Motor neuron (in vitro differentiated cells): ENCODE measurements at places on chromosomes 12 and 14. TPM values are rescaled to one million over a fixed set of nuclear protein-coding genes. Genes with fewer than 3 reads are reported as not detected.

GRCh38 chr12:75739912-75740311 lies 228.5 kb upstream of the KRR1 start:
- no peak for ATAC-seq

GRCh38 chr14:20632448-20632830 lies 9.1 kb downstream of the OR6S1 start:
- ATAC-seq = peak; percentile 14

DNA sequence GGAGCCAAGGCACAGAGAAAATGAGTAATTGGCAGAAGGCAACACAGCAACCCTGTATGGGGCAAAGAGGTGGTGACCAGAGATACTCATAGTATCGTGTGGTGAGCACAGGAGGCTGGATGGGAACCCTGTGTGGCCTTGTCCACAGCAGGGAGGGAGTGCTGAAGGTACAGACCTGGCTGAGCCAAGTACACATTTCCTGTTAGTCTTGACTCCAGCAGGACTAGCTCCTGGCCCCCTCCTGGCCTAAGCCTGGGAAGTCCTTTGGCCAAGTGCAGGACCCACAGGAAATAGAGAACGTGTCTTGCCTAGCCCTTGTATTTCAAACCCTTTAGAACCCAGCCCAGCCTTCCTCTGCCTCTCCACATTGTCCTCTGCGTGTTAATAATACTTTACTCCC lies 289.8 kb upstream of the PWP1 start:
- ATAC-seq = no peak

GRCh38 chr12:59403259-59403932 lies 192.4 kb upstream of the SLC16A7 start:
- peak; percentile 99 for ATAC-seq

CD27 gene
- total RNA-seq = 0.56 TPM in 1 of 2 replicates, not detected in the other

DNA sequence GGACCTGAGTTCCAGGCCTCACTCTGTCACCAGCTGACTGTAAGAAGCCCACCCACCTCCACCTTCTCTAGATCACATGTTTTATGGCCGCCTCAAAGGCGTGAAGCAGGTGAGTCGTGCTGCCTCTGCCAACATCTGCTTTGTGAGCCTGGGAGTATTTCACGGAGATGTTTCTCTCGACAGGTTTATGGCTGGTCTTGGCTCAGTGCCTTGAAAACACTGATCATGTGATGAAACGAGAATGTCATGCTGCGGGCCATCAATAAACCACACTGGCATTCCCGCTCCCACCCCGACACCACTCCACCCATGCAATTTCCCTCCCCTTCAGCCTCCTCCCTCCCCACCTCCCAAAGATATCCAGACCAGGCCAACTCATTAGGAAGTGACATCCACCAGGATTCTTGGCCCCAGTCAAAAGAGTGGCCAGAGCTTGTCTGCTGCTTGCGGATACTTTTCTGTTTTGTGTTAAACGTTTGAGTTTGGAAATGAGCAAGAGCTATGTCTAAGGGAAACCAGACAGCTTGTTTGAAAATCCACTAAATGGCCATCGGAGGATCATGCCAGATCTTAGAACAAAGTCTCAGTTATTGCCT lies 53.8 kb upstream of the NTF3 start:
- ATAC-seq = peak; percentile 84

- ATAC-seq = no peak
These were observed 505.4 kb downstream of the CCER1 start for GRCh38 chr12:90449611-90450010.

CABP1 gene
- 0.41 and 1.1 TPM in 2 replicates for total RNA-seq

DNA sequence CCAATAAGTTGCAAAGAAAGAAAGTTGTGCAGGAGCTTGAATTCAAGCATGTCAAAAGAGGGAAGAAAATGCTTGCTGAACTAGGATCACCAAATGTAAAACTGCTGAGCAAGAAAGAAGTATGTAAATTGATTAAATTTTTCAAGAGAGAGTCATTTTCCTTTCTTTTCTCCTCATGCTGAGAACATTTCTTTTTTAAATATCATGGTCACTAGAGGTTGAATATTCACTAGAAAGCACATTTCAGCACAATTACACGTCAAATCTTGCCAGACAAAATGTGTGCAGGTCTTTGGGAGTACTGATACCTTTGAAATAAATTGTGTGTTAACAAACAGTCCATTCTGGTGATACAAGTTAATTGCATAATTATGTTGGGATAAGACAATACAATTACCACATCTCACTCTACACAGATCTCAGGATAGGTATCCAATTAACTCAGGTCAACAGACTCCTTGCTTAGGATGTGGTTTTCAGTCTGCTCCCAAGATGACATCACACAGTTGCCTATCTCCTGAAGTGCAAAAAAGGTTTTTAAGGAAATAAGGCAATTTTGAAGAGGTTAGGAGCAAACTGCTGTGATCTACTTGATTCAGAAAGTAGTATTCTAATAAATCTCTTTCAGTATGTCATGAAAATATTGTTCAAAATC lies 862.2 kb downstream of the RPS29 start:
- no peak for ATAC-seq

GRCh38 chr12:20527417-20528163 lies 159.3 kb downstream of the PDE3A start:
- ATAC-seq = peak; percentile 57

GRCh38 chr12:6694701-6695100 lies 5.5 kb upstream of the ZNF384 start:
- ATAC-seq = no peak

SPIC gene
- total RNA-seq = not detected in 2 replicates

FOXG1 gene
- 0.23 and 0.42 TPM in 2 replicates for total RNA-seq

SLCO1C1 gene
- not detected in 2 replicates for total RNA-seq

DNA sequence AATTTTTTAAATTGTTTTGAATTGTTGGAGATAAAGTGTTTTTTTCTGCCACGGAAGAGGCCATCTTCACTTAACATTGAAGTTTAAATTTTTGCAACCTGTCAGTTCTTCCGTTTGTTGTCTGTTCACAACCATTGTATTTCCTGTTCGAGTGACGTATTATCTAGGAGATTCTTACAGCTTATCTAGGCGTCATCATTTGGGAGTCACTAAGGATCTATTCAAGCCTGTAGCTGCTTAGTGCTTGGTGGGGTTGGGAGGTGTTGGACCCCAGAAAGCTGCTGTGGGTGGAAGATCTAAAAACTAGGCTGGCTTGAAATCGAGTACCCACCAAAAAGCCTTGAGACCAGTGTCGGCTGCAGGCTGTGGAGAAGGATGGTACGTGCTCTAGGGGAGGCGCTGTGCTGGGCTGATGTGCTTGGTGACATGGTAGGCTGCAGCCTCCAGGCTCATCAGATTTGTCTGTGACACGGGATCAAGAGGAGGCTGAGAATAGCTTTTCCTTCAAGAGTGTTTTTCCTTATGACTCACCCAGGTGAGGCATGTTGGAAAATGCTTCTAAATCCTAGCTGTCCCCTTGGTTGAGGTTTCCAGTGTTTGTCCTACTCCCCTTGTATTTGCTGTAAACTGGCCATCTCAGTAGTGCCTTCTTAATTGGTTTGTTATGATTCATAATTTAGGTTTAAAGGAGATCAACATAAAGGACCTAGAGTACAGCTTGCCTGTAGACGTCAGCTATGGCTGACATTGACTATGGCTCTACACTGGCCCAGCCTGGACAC lies 57.8 kb downstream of the ATG14 start:
- peak; percentile 4 for ATAC-seq

LHX5 gene
- 0.25 and 0.38 TPM in 2 replicates for total RNA-seq

DNA sequence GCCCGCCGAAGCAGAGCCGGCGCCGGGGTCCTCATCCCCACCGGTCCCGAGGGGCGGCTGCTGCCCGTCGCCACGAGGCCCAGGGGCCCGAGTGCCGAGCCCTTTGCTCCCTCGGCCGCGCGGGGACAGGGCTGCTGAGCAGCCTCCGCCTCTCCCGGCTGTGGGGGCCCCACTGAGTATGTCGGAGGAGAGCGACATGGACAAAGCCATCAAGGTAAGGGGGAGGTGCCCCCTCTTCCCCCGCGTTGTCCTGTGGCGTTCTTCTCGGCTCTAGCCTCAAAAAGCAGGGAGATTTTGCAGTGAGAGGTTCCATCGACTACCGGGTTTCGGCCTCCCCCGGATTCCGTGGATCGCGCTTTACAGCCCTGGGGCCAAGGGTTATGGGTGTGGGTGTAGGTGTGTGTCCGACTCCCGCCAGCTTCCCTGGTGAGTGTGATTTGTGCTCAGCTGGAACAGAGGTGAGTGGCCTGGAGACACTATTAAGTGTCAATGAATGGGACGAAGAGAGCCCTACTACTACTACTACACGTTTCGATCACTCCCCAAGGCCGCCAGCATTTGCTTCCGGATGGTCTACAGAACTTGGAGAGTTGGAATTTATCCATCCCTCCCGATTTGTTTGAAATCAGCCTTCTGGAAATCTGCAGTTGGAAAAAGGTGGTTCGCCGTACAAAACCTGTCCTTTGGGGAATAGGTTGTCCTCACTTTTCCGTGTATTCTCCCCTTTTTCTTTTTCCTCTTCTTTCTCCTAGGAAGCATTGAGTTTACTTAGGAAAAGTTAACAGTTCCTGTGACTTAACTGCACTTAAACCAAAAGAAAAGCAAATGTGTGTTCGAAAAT lies 748 bp downstream of the MAPKAPK5 start:
- peak; percentile 24 for ATAC-seq

DNA sequence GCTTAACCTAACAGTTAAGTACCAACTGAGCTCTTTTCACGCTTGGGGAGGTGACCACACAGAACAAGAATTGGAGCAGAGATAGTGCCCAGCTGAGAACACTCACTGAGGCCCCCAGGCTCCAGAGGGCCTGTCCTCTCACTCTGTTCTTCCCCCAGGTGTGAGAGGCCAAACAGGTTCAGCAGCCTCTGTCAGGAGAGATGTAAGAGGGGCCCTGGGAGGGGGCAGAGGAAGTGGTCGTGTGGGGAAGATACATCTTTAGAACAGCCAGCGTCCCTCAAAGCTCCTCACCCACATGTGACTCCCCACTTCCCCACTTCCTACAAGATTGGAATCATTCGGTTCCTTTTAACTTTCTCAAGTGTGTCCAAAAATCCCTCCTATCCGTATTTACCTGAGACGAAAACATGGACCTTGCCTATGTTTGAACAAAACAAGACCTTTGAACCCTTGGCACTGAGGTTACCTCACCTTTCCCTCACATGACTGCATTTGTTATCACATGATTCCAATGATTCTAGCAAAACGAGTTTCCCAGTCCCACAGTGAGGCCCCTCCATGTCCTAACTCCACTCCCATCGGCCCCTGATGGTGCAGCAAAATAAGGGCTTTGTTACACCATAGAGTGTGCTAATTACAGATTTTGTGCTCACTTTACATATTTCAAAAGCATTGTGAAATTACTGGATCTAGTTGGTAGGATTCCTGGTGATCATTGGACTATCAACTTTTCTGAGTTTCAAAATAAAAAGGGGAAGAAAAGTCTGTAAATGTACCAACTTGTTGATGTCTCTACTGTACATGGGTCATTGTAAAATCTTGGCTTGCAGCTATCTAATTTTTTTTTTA lies 40.0 kb upstream of the PAPOLA start:
- ATAC-seq = no peak

DNA sequence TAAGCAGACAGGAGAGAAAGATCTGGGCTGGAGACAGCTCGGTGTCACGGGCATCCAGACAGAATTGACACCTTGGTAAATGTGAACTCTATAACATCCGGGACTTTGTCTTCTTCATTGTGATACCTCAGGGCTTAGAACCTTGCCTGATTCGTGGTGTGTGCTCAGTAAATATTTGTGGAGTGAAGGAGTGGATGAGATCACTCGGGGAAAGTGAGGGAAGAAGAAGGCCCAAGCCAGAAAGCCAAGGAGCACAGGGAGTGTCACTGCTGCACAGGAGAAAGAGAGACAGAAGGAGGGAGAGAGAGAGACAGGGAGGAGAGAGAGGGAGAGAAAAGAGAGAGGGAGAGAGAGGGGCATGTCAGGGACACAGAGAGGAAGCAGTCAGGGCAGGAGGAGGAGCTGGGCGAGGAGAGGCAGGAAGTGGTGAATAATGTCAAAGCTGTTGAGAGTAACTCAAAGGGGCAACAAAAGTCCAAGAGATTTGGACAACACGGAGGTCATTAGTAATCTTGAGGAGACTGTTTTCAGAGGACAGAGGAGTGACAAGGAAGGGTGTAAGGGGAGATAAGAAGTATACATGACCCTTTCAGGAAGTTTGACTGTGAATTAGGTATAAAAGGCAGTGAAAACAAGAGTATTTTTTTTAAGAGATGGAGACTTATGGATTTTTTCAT lies 141.6 kb upstream of the MAX start:
- no peak for ATAC-seq

- peak; percentile 60 for ATAC-seq
These were observed 286.9 kb upstream of the PRKD1 start for GRCh38 chr14:30214461-30215090.

DNA sequence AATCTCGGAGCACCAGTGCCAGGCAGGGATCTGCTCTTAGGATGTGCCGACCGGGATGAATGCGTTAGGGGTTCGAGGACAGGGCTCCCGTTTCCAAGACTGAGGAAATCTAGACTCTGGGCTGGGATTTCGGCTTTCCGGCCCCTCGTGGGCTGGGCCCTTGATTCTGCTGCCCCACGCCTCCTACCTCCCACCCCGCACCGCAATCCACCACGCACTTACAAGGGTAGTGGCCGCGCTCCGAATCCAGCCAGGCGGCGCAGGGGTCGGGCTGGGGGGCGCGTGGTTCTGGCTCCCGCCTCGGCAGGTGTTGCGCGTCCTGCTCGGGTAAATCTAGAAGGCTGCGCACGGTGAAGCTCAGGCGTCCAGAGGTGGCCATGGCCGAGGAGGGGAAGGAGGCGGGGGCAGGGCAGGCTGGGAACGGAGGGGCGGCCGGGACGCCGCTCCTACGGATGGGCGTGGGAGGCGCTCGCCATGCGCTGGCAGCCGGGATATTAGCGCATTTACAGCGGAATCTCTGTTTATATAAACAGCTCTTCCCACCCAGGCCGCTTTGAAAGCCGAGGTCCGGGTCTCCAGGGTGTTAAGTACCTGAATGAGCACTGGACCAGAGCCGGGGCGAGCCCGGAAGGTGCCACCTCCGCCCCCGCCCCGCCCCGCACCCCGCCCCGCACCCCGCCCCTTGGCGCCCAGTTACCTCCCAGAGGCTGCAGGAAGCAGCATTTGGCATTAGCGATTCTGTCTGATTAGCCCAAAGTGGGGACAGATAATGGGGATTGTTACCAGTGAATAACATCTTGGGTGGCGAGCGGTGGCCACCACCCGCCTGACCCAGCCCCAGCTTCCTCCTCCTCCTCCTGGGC lies at the start of gene NKX2-8:
NKX2-8 (minus strand) TSS at position 604 of the 863 bp plus-strand sequence; CDS start at position 379, 225 bp downstream.
- ATAC-seq = no peak

- ATAC-seq = no peak
These were observed 1.7 kb upstream of the SIX6 start for GRCh38 chr14:60506985-60507829.

- no peak for ATAC-seq
These were observed 161.2 kb downstream of the KTN1 start for GRCh38 chr14:55741240-55741639.

- no peak for ATAC-seq
These were observed 24.5 kb upstream of the SPTLC2 start for GRCh38 chr14:77640756-77641533.

VDR gene
- 0.08 and 0.14 TPM in 2 replicates for total RNA-seq

BRAP gene
- 15.2 and 15.3 TPM in 2 replicates for total RNA-seq

GRCh38 chr12:48956279-48957140 lies 777 bp downstream of the ARF3 start:
- ATAC-seq = peak; percentile 66

EPYC gene
- total RNA-seq = not detected in 2 replicates

OR8S1 gene
- total RNA-seq = 0.60 TPM in 1 of 2 replicates, not detected in the other

LTBP2 gene
- 1.1 and 1.2 TPM in 2 replicates for total RNA-seq

CCDC177 gene
- total RNA-seq = 3.3 and 4.1 TPM in 2 replicates
